ENCODE measurements at places on chromosomes 5 and 9.

DNA sequence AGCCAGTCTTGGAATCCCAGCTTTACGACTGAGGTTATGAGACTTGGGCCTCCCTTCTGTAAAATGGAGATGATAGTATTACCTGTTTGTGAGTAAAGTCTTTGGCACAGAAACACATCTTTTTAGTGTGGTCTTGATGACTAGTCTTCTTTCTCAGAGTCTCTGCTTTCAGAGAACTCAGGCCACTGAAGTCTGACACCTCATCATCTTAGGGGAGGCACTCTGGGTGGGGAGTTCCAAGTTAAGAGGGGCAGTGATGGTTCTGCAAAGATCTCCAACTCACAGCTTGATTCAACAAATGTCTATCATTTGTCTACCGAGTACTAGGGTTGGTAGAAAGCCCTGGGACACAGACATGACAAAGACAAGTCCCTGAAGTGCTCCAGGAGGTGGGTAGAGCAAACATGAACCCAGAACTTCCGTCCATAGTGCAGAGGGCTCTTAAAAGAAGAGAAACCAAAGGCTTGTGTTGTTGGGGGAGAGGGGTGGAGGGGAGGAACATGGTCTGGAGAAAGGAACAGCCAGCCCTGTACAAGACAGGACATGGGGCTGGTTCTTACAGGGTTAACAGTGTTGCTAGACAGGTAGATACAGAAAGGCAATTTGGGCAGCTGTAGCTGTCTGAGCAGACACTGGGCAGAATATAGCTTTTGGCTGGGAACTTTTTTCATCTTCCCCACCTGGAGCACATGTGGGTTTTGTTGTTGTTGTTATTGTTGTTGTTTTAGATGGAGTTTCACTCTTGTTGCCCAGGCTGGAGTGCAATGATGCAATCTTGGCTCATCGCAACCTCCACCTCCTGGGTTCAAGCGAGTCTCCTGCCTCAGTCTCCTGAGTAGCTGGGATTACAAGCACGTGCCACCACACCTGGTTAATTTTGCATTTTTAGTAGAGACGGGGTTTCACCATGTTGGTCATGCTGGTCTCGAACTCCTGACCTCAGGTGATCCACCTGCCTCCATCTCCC lies 2.6 kb upstream of the CD14 start:
- DNase-seq: no peak

GRCh38 chr9:36006549-36007315 lies 30.0 kb upstream of the RECK start:
- DNase-seq: no peak

- no peak for DNase-seq
Measured at GRCh38 chr5:127298656-127299055, 8.1 kb downstream of the MEGF10 start.

GRCh38 chr9:86979657-86980056 lies 32.4 kb upstream of the GAS1 start:
- no peak for DNase-seq

GRCh38 chr9:36169708-36170107 lies 520 bp downstream of the CCIN start:
- no peak for DNase-seq

DNA sequence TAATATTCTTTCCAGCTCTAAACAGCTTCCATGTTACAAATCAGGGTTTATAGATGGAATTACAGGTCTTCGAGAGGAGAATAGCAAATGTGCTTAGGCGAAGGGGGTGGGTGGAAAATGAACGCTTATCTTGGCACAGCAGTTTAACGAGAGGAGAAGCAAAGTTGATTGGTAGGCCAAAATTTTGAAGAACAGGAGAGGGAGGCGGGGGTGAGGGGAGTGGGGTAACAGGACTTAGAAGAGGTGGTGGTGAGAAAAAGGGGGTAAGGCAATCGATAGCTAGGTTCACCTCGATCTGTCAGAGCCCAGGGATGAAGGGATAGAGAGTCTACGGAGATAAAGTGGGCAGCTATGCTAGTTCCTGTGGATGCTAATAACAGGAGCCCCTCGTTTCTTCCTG lies 764 bp downstream of the ANKRA2 start:
- DNase-seq: no peak

- DNase-seq: peak; percentile 44
Measured at GRCh38 chr5:26482810-26483375, 555.5 kb downstream of the CDH9 start.

- DNase-seq: peak; percentile 86
Measured at GRCh38 chr5:78908173-78909061, 76.7 kb downstream of the ARSB start.

DNA sequence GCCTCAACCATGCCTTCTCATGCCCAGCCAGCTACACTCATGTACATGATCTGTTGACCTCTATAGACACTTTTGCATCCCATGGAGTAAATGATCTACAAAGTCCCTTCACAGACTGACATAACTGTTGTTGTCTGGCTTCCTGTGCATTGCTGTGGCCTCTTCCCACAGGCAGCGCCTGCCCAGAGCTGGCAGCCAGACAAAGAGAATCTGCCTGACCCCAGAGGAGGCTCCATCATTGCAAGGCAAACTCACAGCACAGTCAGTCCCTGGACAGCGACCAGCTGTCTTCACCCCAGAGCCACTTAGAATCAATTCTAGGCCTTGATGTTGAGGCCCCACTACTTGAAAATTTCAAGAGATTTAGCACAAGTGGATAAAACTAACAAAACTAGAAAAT lies 65.5 kb downstream of the INSYN2B start:
- DNase-seq: no peak

DNA sequence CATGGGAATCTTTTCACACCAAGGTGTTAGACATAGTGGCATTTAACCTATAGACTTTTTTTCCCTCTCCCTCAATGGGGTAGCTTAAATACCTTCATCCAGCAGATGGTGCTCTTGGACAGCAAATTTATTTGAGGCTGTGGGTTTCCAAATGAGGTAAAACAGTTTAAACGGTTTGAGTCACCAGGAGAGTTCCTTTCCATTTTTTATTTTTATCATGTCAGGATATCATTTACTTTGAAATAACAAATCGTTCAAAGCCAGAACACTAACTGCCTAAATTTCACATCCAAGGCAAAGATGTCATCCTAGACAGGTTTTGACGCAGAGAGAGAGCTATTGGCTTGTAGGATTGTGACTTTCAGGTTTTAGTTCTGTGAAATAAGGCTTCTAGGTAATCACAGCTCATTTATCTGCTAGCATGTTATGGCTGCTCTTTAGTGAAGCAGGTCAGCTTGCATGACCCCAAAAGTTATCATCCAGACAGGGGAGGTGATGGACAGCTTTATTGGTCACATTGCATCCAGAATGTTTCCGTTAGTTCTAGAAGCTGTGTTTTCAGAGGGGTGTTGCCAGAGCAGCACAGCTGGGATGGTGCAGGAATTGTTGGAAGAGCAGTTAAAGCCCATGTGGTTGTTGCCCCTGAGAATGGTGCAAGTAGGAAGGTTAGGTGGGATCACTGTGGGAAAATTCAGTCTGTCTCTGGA lies 69.8 kb downstream of the KDM4C start:
- peak; percentile 58 for DNase-seq

GRCh38 chr9:31958572-31958971 lies 425.9 kb upstream of the ACO1 start:
- DNase-seq: no peak

DNA sequence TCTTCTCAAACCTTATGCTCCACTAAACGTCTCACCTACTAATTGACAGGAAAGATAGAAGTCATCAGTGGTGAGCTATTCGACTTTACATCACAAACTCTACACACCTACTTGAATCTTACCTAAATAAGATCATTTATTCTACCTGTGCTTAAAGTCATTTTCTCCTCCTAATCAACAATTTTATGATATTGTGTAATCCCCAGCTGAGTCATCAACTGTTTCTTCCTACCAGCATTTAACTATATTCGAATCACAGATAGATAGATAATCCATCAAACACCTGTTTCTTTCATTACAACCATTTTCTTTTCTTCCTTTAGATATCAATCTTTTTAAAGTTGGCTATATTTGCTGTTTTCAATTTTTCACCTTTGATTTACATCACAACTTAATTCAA lies 181.5 kb downstream of the LPAR1 start:
- no peak for DNase-seq

DNA sequence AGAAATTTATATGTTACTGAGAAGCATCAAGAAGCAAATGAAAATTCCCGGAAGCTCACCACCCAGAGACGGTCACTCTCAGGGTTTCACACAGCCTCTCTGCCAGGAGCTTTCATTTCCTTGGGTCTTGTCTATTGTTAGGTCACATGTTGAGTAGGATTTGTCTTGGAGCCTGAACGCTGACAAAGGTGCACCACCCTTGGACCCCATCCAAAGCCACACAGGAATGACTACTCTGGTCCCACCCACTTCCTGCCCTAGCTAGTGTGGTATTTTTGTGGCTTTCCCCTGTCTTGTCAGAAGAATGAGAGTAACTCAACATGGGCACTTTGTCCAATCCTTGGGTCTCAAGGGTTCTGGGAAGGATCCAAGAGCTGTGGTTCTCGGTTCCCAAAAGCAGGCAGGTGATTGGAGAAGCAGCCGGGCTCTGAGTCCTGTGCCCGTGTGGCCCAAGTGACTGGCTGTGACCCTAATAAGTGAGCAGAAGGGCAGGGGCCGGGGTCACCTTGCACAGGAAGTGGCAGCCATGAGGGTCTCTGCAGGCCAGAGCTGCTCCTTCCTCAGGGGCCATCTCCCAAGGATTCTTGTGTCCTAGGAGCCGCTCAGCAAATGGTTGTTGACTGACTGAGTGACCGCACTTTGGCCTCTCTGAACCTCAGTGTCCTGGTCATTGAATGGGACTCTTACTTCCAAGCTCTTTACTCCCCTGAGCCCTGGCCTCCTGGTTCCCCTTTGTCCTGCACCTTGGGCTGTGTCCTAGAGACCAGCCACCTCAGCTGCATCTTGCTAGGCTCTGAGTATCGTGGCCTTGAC lies 6.9 kb downstream of the FGD3 start:
- peak; percentile 93 for DNase-seq

GRCh38 chr5:109483395-109483971 lies 73.7 kb upstream of the PJA2 start:
- DNase-seq: no peak

DNA sequence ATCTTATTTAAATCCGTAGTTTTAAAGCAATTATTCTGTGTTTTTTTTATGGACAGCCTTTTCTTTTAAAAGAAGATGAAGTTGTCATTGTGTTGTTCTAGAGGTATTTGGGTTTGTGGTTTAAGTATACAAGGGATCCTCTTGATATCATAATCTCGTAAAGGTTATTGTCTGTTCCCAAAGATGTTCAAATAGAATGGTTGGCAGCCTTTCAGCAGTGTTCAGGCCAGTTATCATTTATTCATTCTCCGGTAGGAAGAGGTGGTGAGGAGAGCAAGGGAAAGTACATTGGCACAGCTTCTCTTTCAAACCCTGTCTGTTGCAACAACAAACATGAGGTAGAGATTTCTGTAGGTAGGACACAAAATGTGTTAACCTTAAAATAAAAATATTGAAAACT lies 147.0 kb downstream of the FOCAD start:
- no peak for DNase-seq

GRCh38 chr5:99607124-99607523 lies 678.3 kb upstream of the CHD1 start:
- DNase-seq: no peak

DNA sequence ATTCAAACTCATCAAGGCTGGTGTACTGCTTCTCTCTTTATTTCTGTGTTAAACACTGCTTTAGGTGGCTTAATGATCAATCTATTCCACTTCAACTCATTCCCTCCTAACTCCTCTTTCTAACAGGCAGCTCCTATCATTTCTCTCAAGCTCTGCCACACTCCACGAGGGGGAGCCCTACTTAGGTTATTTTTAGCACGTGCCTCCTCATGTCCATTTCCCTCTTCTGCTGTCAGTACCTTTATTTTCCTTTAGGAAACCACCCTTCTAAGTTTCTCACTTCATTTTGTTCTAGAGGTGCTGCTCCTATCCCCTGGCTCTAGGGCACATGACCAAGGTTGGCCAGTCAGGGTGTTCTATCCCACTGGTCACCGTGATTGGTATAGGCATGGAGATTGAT lies 6.7 kb upstream of the BRINP1 start:
- DNase-seq: no peak

DNA sequence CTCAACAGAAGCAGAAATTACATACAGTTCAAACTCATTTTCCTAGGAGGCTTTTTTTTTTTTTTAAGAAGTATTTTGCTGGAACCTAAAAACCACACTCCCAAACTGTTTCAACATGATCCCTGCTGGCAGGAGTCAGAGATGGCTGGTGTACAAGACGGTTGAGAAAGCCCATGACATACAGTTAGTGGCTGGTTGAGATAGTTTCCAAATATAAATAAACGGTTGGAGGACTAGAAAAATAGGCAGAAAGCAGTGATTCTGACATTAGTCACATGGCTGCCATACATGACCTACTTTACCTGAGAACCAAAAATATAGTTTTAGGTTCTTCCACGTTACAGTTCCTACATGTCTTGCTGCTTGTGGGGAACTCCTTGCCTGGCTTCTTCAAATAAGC lies 31.7 kb upstream of the BASP1 start:
- DNase-seq: peak; percentile 73

DNA sequence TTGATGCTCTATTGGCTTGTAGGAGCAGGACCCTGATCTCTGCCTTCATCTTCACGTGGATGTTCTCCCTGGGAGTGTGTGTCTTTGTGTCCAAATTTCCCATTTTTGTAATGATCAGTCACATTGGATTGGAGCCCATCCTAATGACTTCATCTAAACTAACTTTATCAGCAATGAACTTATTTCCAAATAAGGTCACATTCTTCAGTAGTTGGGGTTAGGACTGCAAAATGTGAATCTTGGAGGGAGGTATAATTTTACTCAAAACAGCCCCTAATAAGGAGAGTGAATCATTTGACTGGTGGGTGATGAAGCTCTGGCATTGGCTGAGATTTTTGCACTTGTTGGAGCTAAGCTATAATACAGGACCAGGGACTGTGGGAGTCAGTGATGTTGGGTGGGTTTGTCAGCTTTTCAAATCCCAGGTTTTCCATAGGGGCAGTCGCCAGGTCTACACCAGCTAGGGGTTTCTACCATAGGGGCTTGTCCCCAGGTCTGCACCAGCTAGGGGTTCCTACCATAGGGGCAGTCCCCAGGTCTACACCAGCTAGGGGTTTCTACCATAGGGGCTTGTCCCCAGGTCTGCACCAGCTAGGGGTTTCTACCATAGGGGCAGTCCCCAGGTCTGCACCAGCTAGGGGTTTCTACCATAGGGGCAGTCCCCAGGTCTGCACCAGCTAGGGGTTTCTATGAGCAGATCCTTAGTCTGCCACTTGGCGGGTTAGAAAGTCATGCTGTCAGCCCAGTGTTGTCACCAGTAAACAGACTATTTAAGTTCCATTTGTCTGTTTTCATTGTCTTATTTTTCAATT lies 382.6 kb upstream of the DAP start:
- no peak for DNase-seq

DNA sequence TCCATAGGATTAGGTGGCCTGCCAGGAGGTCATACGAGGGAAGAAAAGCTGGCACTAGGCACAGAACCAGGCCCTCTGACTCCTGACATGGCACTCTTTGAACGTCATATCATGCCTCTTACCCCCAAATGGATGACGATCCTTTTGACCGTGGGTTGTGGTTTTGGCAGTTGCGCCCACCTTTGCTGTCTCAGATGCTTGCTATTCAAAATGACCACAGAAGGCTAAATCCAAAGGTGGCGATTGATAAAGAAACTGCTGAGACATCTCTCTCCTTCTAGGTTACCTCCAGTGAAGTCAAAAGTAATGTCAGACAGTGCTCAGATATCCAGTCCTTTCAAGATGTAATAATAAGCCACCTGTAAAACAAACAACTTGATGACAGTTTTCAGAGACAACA lies 385.0 kb downstream of the EFNA5 start:
- DNase-seq: peak; percentile 75

Data from Daoy (cell line).